ENCODE measurements at places on chromosomes 4 and X. TPM values are rescaled to one million over a fixed set of nuclear protein-coding genes. Genes with fewer than 3 reads are reported as not detected.

GRCh38 chrX:106450405-106450804 is 161.4 kb upstream of the RADX start:
- no peak overlapping the region for H3K4me3 ChIP-seq
- no peak for DNase-seq
- H3K27ac ChIP-seq: no peak overlapping the region

GRCh38 chr4:52036886-52037530 is 1.1 kb downstream of the SGCB start:
- H3K4me1 ChIP-seq: peaks cover 34% of the 10 kb centered on the region
- H3K36me3 ChIP-seq: peaks cover 4% of the 10 kb centered on the region
- H3K27ac ChIP-seq: peak overlapping the region; percentile 98
- DNase-seq: no peak
- peak overlapping the region; percentile 95 for H3K4me3 ChIP-seq

GRCh38 chrX:114075073-114075673 is 508.7 kb upstream of the HTR2C start:
- peaks cover 2% of the 10 kb centered on the region for H3K27me3 ChIP-seq
- H3K4me1 ChIP-seq: peaks cover 3% of the 10 kb centered on the region
- no peak overlapping the region for H3K4me3 ChIP-seq

DNA sequence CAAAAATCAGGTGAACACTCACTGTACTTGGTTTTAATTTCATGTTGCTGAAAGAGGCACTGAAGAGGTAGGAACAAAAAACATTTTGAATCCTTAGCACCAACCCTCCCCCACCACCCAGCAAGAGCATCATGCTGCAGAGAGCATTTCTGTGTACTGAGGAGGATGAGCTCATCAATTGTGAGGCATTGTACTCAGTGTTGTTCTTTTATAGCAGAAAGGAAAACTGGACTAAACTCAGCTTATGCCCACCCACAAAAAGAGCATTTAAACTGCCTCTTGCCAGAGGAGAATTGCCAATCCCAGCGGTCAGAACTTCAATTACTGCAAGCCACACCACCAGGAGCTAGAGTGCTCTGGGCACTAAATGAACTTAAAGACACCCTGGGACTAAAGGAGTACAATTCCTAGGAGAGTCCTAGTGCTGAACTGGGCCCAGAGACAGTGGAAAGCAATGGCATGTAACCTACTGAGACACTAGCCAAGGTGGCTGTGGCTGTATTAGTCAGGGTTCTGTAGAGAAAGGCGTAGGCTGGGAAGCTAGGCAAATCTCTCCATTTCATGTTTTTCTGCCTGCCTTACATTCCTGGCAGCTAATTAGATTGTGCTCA is 280.7 kb upstream of the KLHL4 start:
- no peaks in the 10 kb centered on the region for H3K4me1 ChIP-seq
- H3K27me3 ChIP-seq: no peaks in the 10 kb centered on the region
- no peak overlapping the region for H3K4me3 ChIP-seq
- H3K27ac ChIP-seq: no peak overlapping the region
- no peaks in the 10 kb centered on the region for H3K36me3 ChIP-seq

- H3K4me3 ChIP-seq: no peak overlapping the region
- H3K27ac ChIP-seq: no peak overlapping the region
- H3K4me1 ChIP-seq: peaks cover 39% of the 10 kb centered on the region
- peaks cover 9% of the 10 kb centered on the region for H3K27me3 ChIP-seq
- H3K36me3 ChIP-seq: no peaks in the 10 kb centered on the region
- no peak for DNase-seq
Measured at GRCh38 chr4:99647071-99647470, 10.6 kb downstream of the C4orf54 start.

GRCh38 chrX:42943051-42943974 is 165.3 kb upstream of the PPP1R2C start:
- no peak overlapping the region for H3K27ac ChIP-seq
- DNase-seq: no peak
- no peak overlapping the region for H3K4me3 ChIP-seq
- H3K36me3 ChIP-seq: no peaks in the 10 kb centered on the region
- no peaks in the 10 kb centered on the region for H3K27me3 ChIP-seq

- H3K27me3 ChIP-seq: no peaks in the 10 kb centered on the region
- H3K4me3 ChIP-seq: no peak overlapping the region
- H3K27ac ChIP-seq: no peak overlapping the region
- DNase-seq: no peak
Measured at GRCh38 chr4:11596989-11597388, 168.3 kb upstream of the HS3ST1 start.

DNA sequence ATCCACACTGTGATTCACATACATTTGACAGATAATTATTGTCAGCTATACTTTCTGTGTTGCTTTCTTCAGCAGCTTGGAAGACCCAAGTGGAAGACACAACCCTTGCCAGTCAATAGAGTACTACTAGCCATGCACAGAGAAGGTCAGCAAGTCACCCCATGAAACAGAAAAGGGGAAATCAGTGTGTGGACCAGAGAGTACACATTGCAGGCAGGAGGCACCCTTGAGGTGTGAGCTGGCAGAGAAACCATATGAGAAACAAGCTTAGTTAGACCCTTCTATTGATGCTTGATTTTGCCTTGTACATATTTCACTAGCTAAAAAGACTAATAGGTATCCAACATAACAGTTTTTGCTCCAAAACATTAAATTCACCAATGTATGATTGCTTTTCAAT is 99.5 kb downstream of the NLGN4X start:
- DNase-seq: no peak
- H3K27me3 ChIP-seq: no peaks in the 10 kb centered on the region
- H3K36me3 ChIP-seq: no peaks in the 10 kb centered on the region
- peaks cover 3% of the 10 kb centered on the region for H3K4me1 ChIP-seq
- H3K27ac ChIP-seq: no peak overlapping the region

GRCh38 chr4:38664706-38665401 is 855 bp downstream of the KLF3 start:
- peak; percentile 75 for DNase-seq
- peaks cover 10% of the 10 kb centered on the region for H3K27me3 ChIP-seq
- peaks cover 4% of the 10 kb centered on the region for H3K36me3 ChIP-seq
- H3K27ac ChIP-seq: peak overlapping the region; percentile 99

Gene GABRG1
- total RNA-seq: not detected

Gene DOK7
- total RNA-seq: 5.1 TPM

Gene NUP62CL
- total RNA-seq: 1.6 TPM

Gene EFNB1
- 5.9 TPM for total RNA-seq

Gene MBNL3
- total RNA-seq: 1.0 TPM

Gene ASB12
- total RNA-seq: 0.32 TPM

Gene TSC22D3
- 107 TPM for total RNA-seq
